ENCODE measurements at places on chromosomes 2 and 18. TPM values are rescaled to one million over a fixed set of nuclear protein-coding genes. Genes with fewer than 3 reads are reported as not detected.
A peak's percentile ranks its signal among the peaks of the same experiment; 100 is the strongest.

GRCh38 chr18:50114448-50114847 is 80.5 kb downstream of the MYO5B start:
- no peaks in the 10 kb centered on the region for H3K36me3 ChIP-seq
- H3K4me3 ChIP-seq = no peak overlapping the region
- peaks cover 6% of the 10 kb centered on the region for H3K27me3 ChIP-seq
- no peak for DNase-seq

GRCh38 chr2:102796337-102796736 is 34.5 kb downstream of the TMEM182 start:
- DNase-seq = no peak
- H3K36me3 ChIP-seq = no peaks in the 10 kb centered on the region
- no peaks in the 10 kb centered on the region for H3K27me3 ChIP-seq
- no peak overlapping the region for H3K4me3 ChIP-seq
- no peaks in the 10 kb centered on the region for H3K4me1 ChIP-seq

- no peak for DNase-seq
- no peak overlapping the region for H3K4me3 ChIP-seq
- no peaks in the 10 kb centered on the region for H3K27me3 ChIP-seq
- no peak overlapping the region for H3K27ac ChIP-seq
Measured at GRCh38 chr18:23926571-23926970, 88.0 kb upstream of the TTC39C start.

DNA sequence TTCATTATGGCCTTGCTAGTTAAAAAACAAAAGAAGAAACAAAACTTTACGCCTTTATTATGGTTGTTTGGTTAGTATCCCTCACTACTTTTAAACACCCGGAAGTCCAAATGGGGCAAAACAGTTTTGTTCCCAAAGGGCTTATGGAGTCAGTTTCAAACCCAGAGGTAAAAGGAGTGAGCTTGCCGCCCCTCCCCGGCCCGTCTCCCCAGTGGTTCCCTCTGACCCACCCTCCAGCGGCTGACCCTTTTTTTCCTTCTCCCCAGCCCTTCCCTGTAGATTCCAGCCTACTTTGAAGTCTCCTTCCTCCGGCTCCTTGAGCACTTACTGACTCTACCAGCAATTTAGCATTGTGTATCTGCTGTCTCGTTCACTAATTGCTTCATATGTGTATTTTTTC is 209.2 kb downstream of the ICOS start:
- H3K27ac ChIP-seq = no peak overlapping the region
- no peaks in the 10 kb centered on the region for H3K36me3 ChIP-seq
- H3K27me3 ChIP-seq = peaks cover 21% of the 10 kb centered on the region
- no peaks in the 10 kb centered on the region for H3K4me1 ChIP-seq

- no peaks in the 10 kb centered on the region for H3K36me3 ChIP-seq
- H3K27ac ChIP-seq = no peak overlapping the region
- H3K4me1 ChIP-seq = no peaks in the 10 kb centered on the region
- H3K27me3 ChIP-seq = no peaks in the 10 kb centered on the region
- no peak for DNase-seq
- H3K4me3 ChIP-seq = no peak overlapping the region
Measured at GRCh38 chr18:63244607-63245006, 75.0 kb downstream of the BCL2 start.

GRCh38 chr2:56671973-56672569 is 488.3 kb downstream of the CCDC85A start:
- H3K36me3 ChIP-seq = no peaks in the 10 kb centered on the region
- no peaks in the 10 kb centered on the region for H3K4me1 ChIP-seq
- DNase-seq = peak; percentile 12
- no peaks in the 10 kb centered on the region for H3K27me3 ChIP-seq
- no peak overlapping the region for H3K27ac ChIP-seq

- no peaks in the 10 kb centered on the region for H3K36me3 ChIP-seq
- H3K4me1 ChIP-seq = no peaks in the 10 kb centered on the region
- no peak overlapping the region for H3K27ac ChIP-seq
- peak; percentile 15 for DNase-seq
- no peak overlapping the region for H3K4me3 ChIP-seq
Measured at GRCh38 chr18:10213526-10213925, 240.9 kb upstream of the APCDD1 start.

DNA sequence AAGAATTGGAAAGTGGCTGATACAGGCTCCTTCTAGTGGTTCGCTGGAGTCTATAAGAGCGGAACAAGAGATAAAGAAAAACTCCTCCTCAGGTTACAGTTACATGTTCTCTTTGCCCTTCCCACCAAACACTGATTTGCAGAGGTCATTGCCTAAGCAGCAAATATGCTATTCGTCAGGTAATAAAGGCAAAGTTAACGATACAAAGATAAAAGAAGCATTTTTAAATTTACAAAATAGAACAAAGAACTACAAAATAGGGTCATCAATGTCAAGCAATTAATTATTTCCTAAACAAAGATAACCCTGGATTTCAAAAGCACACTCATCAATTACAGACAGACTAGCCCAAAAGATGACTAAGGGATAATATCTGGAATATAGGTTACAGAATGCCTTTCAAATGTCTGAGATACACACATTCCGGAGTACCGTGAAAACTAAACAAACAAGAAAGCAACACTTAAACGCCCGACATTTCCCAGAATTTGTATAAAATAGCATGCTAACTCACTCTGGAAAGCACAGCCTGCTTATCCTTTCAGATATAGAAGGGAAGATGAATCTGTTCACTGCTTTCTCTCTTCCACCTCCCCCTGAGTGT is 186.4 kb downstream of the MREG start:
- H3K36me3 ChIP-seq = no peaks in the 10 kb centered on the region
- peak; percentile 56 for DNase-seq
- no peaks in the 10 kb centered on the region for H3K27me3 ChIP-seq
- H3K27ac ChIP-seq = peak overlapping the region; percentile 60
- H3K4me3 ChIP-seq = peak overlapping the region; percentile 53

GRCh38 chr18:6835345-6835744 is 105.8 kb downstream of the ARHGAP28 start:
- no peaks in the 10 kb centered on the region for H3K36me3 ChIP-seq
- H3K4me3 ChIP-seq = no peak overlapping the region
- DNase-seq = no peak
- no peaks in the 10 kb centered on the region for H3K4me1 ChIP-seq
- no peaks in the 10 kb centered on the region for H3K27me3 ChIP-seq

DNA sequence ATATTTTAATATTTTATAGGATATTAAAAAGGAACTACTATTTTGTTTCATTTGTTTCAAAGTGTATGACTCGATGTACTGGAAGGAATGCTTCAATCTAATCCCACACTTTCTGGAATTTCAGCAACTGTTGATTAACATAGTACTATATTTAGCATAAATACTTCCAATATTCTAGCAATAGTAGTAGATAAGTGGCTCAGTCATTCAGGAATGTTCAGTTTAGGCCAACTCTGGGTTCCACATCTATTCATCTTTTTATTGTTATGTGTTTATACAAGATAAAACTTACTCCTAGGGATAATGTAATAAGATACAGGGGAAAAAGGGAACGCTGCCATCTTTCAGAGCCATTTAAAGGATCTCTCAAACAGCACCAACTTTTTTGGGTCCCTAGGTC is 22.3 kb upstream of the ORC2 start:
- H3K4me3 ChIP-seq = no peak overlapping the region
- H3K27ac ChIP-seq = no peak overlapping the region
- peak; percentile 41 for DNase-seq

DNA sequence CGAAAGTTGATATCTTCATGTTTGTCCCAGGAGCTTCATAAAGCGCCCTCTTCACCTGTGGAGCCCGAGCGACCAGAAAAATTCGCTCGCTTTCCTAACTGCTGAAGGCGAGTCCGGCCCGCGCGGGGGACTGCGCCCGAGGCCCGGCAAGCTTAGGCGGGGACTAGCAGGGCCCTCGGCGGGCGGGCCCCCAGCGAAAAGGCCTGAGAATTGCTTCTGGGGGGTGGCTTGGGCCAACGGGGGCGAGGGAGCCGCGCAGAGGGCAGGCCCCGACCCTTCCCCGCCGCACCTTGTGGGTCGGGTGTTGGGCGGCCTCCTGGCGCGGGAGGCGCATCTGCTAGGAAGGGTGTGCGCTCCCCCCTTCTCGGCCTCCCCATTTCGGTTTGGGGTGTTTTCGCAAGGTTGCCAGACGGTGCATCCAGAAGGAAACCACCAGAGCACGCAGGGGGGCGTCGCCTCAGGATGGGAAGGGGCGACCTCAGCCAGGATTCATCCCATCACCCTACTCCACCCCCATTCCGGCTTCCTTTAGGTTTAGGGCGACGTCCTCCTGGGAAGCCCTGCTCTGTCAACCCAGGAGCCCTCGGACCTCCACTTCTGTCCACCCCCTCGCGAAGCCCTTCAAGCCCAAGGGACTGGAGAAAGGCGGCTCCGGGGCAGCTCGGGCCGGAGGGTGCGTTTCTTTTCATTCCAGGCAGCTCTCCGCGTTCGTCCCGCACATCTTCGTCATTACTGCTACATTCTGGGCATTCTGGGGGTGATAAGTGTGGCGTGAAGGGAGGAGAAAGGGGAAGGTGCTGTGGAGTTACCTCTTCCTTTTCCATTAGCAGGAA is 9.1 kb downstream of the SP9 start:
- peaks cover 21% of the 10 kb centered on the region for H3K27me3 ChIP-seq
- no peak for DNase-seq
- H3K4me3 ChIP-seq = no peak overlapping the region
- H3K4me1 ChIP-seq = no peaks in the 10 kb centered on the region

DNA sequence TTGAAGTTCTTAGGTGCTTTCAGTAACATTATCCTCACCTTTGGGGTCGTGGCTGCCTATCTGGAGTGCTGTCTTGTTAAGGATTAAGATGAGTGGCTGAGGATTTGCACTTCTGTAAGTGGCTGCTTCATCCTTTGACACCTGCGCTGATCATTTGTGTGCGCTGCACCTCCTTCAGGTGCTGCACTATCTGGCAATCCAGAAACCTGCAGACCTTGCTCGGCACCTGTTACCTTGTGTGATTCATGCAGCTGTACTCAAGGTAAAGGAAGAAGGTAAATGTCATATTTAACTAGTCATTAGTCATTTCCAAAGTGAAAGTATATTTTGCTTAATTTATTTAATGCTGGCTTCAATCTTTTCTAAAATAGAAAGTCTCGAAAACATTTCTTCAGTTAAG is 110.3 kb downstream of the RAB3GAP1 start:
- no peaks in the 10 kb centered on the region for H3K27me3 ChIP-seq
- no peak overlapping the region for H3K4me3 ChIP-seq
- no peak for DNase-seq
- peaks cover 32% of the 10 kb centered on the region for H3K36me3 ChIP-seq

DNA sequence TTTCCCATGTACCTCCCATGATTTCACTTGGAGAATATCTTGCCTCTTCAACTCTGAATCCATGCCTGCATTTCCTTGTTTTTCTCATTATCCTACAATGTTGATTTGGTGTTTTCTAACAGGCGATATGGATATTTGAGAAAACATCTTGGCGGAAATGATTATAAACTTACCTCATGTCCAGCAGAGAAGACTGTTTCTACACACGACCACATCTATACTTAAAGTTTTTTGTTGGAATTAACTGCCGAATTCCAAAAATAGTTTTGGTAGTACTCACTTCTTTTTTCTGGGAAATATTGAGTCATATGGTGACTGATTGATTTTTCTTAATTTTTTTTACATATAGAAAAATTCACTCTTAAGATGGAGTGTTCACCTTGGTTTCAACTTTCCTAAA is 41.4 kb upstream of the TMEFF2 start:
- no peaks in the 10 kb centered on the region for H3K4me1 ChIP-seq
- H3K27me3 ChIP-seq = no peaks in the 10 kb centered on the region
- no peaks in the 10 kb centered on the region for H3K36me3 ChIP-seq
- no peak overlapping the region for H3K27ac ChIP-seq
- DNase-seq = peak; percentile 32

DNA sequence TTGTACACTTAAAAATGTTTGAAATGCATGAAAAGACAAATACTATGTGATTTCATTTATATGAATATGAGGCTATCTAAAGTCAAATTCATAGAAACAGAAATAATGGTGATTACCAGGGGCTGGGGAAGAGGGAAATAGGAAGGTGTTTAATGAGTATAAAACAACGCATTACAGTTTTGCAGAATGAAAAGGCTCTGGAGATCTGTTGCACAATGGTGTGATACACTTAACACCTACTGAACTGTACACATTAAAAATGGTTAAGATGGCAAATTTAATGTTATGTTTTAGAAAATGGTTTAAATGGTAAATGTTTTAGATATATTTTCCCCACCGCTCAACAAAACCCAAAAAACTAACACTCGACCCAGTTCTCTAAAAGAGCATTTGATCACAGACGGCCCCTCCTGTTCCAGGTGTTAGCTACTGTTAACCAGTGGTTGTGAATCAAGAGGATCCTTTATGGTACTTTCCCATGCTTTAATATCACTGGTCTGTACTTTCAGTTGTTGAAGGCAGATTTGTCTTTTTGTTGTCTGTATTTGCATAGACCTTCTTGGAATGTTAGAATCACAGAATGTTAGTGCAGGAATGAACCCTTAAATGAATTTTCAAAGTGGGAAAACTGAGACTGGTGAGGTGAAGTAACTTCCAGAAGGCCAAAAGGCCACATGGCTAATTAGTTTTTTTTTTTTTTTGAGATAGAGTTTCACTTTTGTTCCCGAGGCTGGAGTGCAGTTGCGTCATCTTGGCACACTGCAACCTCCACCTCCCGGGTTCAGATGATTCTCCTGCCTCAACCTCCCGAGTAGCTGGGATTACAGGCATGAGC is 10.2 kb downstream of the RAB10 start:
- H3K27ac ChIP-seq = peak overlapping the region; percentile 45
- peaks cover 24% of the 10 kb centered on the region for H3K4me1 ChIP-seq
- no peaks in the 10 kb centered on the region for H3K27me3 ChIP-seq
- H3K4me3 ChIP-seq = peak overlapping the region; percentile 53
- peak; percentile 55 for DNase-seq

GRCh38 chr2:97740590-97741182 is 27.3 kb downstream of the ZAP70 start:
- H3K4me1 ChIP-seq = peaks cover 5% of the 10 kb centered on the region
- no peak overlapping the region for H3K4me3 ChIP-seq
- H3K27ac ChIP-seq = no peak overlapping the region

The NAT8 gene
- total RNA-seq = not detected

The CERKL gene
- total RNA-seq = not detected

The HNMT gene
- 2.7 TPM for total RNA-seq

The D2HGDH gene
- total RNA-seq = 19.6 TPM

The GULP1 gene
- total RNA-seq = 11.9 TPM

Data from GM23248 (cell line).